T-helper 17 cell (primary cell): ENCODE measurements at places on chromosomes 3 and 15.

GRCh38 chr3:111811811-111812210 is 47.3 kb upstream of the PHLDB2 start:
- H3K4me3 ChIP-seq: no peak overlapping the region
- H3K4me1 ChIP-seq: no peaks in the 10 kb centered on the region
- peaks cover 3% of the 10 kb centered on the region for H3K36me3 ChIP-seq
- no peak overlapping the region for H3K27ac ChIP-seq
- no peak for DNase-seq

GRCh38 chr3:4614070-4614469 is 120.9 kb downstream of the ITPR1 start:
- H3K27ac ChIP-seq: no peak overlapping the region
- no peak for DNase-seq
- no peaks in the 10 kb centered on the region for H3K27me3 ChIP-seq

DNA sequence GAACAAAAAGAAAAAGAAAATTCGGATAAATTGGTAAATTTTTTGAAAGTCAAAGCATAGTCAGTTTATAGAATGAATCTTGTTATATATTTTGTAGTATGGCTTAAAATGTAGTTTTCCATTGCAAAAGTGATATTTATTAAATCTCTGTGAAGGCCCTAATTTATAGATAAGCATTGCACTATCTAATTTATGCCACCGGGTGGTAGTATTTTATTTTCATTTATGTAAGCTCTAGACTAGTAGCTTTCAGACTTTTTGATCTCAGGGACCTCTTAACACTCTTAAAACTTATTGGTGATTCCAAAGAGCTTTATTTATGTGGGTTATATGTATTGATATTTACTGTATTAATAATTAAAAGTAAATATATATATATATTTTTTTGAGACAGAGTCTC is 133.9 kb upstream of the LRRFIP2 start:
- H3K36me3 ChIP-seq: peaks cover 4% of the 10 kb centered on the region
- DNase-seq: no peak
- H3K4me3 ChIP-seq: no peak overlapping the region
- H3K27me3 ChIP-seq: no peaks in the 10 kb centered on the region

GRCh38 chr3:100586832-100587231 is 22.6 kb upstream of the ADGRG7 start:
- H3K27me3 ChIP-seq: peaks cover 7% of the 10 kb centered on the region
- H3K36me3 ChIP-seq: no peaks in the 10 kb centered on the region
- H3K4me3 ChIP-seq: no peak overlapping the region
- H3K4me1 ChIP-seq: peaks cover 6% of the 10 kb centered on the region
- H3K27ac ChIP-seq: no peak overlapping the region

DNA sequence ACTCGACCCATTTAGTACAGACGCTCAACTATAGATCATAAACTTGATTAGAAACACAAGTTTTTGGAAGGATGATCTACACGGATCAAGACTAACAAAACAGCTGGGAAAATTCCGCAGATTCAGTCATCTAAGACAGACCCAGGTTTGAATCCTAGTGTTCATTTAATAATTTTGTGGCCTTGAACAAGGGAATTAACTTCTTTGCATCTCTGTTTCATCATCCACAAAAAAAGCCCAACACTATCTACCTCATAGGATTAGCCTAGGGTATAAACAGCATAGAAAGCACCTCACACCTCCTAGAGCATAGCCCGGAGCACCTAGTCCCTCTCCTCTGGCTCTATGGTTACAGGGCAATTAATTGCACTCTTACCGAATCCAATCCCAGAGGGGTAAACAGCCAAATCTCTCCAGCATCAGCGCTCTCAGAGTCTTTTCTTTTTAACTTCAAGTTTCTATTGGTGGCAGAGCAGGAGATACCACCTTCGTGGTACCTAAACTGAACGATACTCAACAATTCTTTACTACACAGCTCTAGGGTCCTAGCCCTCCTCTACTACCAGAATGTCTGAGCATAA is 3.5 kb downstream of the TBL1XR1 start:
- DNase-seq: no peak
- H3K27me3 ChIP-seq: no peaks in the 10 kb centered on the region
- H3K27ac ChIP-seq: peak overlapping the region; percentile 95
- H3K4me3 ChIP-seq: peak overlapping the region; percentile 98
- H3K4me1 ChIP-seq: peaks cover 41% of the 10 kb centered on the region

GRCh38 chr3:54191220-54191619 is 68.9 kb downstream of the CACNA2D3 start:
- H3K27me3 ChIP-seq: no peaks in the 10 kb centered on the region
- no peaks in the 10 kb centered on the region for H3K36me3 ChIP-seq
- DNase-seq: no peak

DNA sequence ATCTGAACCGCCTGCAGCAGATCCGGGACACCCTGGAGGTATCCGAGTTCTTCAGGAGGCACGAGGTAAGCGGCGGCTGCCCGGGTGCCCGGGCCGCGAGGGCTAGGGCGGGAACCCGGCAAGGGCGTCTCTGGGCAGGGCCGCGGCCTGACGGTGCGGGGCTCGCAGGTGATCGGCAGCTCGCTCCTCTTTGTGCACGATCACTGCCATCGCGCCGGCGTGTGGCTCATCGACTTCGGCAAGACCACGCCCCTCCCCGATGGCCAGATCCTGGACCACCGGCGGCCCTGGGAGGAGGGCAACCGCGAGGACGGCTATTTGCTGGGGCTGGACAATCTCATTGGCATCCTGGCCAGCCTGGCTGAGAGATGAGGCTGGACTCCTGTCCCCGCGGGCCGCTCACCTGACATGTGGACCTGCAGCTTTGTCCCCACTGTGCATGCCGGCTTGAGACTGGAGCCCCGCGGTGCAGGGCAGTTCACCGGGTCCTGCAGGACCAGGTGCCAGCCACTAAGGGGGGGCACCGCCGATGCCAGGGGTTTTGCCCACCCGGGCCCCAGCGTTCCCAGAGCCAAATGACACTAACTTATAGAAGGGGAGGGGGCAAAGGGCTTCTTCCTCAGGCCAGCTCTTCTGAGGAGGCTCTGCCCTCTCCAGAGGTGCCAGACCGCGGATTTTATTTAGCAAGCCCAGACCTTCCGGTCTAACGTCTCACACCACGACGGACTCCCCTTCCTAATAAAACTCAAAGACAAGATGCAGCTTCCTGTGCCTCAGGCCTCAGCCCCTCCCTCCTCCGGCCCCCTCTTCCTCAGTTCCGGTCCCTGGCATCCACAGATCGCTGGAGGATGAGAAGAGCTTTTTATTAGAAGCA is 9.4 kb downstream of the ITPKA start:
- H3K27me3 ChIP-seq: peaks cover 7% of the 10 kb centered on the region
- H3K36me3 ChIP-seq: no peaks in the 10 kb centered on the region
- DNase-seq: no peak

- no peak for DNase-seq
- H3K27me3 ChIP-seq: peaks cover 6% of the 10 kb centered on the region
- H3K4me3 ChIP-seq: no peak overlapping the region
- no peak overlapping the region for H3K27ac ChIP-seq
- no peaks in the 10 kb centered on the region for H3K36me3 ChIP-seq
Observed at GRCh38 chr3:139450159-139450558, 26.2 kb downstream of the RBP2 start.

DNA sequence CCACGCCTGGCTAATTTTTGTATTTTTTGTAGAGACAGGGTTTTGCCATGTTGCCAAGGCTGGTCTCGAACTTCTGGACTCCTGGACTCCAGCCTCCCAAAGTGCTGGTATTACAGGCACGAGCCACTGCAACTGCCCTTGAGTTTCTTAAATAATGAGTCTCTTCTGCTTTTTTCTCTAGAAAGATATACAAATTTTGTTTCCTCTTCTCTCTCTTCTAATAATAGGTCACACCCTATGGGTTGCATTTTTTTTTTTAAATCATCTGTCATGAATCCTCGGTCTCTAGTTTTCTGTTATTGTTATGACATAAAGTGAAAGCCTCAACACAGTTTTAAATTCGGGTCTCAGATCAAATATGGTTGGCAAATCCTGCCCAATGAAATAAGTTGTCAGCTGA is 111.2 kb downstream of the IL12A start:
- H3K27ac ChIP-seq: no peak overlapping the region
- peaks cover 3% of the 10 kb centered on the region for H3K36me3 ChIP-seq
- peaks cover 20% of the 10 kb centered on the region for H3K27me3 ChIP-seq

- H3K27ac ChIP-seq: no peak overlapping the region
- H3K27me3 ChIP-seq: peaks cover 28% of the 10 kb centered on the region
- DNase-seq: no peak
- H3K36me3 ChIP-seq: peaks cover 4% of the 10 kb centered on the region
- H3K4me1 ChIP-seq: peaks cover 29% of the 10 kb centered on the region
Observed at GRCh38 chr3:194139814-194140391, 4.0 kb downstream of the HES1 start.

- no peak for DNase-seq
- H3K27me3 ChIP-seq: peaks cover 69% of the 10 kb centered on the region
- peaks cover 4% of the 10 kb centered on the region for H3K36me3 ChIP-seq
Observed at GRCh38 chr15:29141308-29142128, 128.1 kb downstream of the NSMCE3 start.

DNA sequence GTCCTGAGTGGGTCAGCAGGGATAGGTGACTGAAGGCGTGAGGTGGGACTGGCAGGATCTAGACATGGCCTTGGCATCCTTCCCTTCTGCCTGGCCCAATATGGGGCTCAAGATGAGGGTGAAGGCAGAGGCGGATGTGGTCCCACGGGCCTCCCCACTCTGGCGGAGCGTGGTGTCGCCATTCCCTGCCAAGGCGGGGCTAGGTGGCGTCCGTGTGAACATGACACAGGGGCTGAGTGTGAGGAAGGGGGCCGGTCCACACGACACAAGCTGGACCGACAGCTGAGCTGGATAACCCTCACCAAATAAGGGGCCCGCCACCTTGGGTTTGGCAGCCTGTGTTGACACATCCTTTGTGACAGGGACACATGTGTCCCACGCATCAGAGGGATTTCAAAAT is 43.1 kb downstream of the ZNF710 start:
- DNase-seq: no peak
- H3K36me3 ChIP-seq: peaks cover 3% of the 10 kb centered on the region
- no peak overlapping the region for H3K4me3 ChIP-seq

DNA sequence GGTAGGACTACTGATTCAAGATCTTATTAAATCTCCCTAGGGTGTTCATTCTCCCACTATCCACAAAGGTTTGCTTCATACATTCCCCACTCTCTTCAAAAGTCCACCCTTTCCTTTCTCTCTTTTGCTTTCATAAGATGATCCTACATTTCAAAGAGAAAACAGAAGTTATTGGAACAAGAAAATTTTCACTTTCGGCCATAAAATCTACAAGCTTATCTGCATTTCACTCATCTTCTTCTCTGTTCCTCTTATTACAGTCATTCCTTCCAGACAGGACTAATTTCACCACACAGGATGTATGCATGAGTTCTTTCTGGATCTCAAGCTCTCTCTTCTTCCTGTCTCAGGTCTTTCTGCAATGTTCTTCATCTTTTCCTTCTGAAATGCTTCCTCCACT is 238.7 kb downstream of the ISL2 start:
- H3K27me3 ChIP-seq: no peaks in the 10 kb centered on the region
- peaks cover 15% of the 10 kb centered on the region for H3K4me1 ChIP-seq
- no peak overlapping the region for H3K27ac ChIP-seq
- no peak for DNase-seq
- peaks cover 10% of the 10 kb centered on the region for H3K36me3 ChIP-seq
- no peak overlapping the region for H3K4me3 ChIP-seq

- no peaks in the 10 kb centered on the region for H3K27me3 ChIP-seq
- no peaks in the 10 kb centered on the region for H3K36me3 ChIP-seq
- H3K4me3 ChIP-seq: no peak overlapping the region
- no peak for DNase-seq
Observed at GRCh38 chr3:141452773-141453172, 34.1 kb upstream of the RASA2 start.

DNA sequence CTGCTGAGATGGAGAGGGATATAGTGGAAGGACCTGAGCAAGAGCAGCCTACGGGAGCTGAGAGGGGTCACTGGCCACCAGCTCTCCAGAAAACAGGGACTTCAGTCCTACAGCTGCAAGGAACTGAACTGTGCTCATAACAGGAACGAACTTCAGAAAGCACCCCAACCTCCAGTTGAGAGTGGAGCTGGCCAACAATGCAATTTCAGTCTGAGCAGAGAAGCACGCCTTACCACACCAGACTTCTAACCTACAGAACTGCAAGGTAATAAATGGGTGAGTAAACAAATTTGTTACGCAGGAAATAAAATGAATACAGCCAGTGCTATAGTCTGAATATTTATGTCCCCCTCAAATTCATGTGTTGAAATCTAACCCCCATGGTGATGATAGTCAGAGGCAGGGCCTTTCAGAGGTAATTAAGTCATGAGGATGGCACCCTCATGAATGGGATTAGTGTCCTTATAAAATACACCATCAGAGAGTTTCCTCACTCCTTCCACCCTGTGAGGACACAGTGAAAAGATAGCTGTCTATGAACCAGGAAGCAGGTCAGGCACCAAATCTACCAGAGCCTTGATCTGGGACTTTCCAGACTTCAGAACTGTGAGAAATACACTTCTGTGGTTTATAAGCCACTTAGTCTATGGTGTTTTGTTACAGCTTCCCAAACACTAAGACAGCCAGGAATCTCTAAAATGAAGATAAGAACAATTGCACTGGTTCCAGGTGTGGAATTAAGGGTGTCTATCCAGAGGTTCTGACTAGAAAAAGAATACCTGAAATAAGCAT is 58.6 kb downstream of the SYNM start:
- H3K27ac ChIP-seq: peak overlapping the region; percentile 69
- H3K4me1 ChIP-seq: peaks cover 3% of the 10 kb centered on the region
- no peak overlapping the region for H3K4me3 ChIP-seq
- H3K27me3 ChIP-seq: no peaks in the 10 kb centered on the region
- H3K36me3 ChIP-seq: no peaks in the 10 kb centered on the region

- DNase-seq: no peak
- H3K4me3 ChIP-seq: no peak overlapping the region
- no peak overlapping the region for H3K27ac ChIP-seq
- no peaks in the 10 kb centered on the region for H3K36me3 ChIP-seq
- no peaks in the 10 kb centered on the region for H3K27me3 ChIP-seq
- no peaks in the 10 kb centered on the region for H3K4me1 ChIP-seq
Observed at GRCh38 chr3:61805510-61806080, 244.2 kb downstream of the PTPRG start.

GRCh38 chr3:50737906-50738598 is 63.3 kb downstream of the DOCK3 start:
- no peak overlapping the region for H3K27ac ChIP-seq
- peaks cover 2% of the 10 kb centered on the region for H3K4me1 ChIP-seq
- peaks cover 2% of the 10 kb centered on the region for H3K36me3 ChIP-seq
- peak overlapping the region; percentile 13 for H3K4me3 ChIP-seq
- peaks cover 5% of the 10 kb centered on the region for H3K27me3 ChIP-seq
